ENCODE measurements at places on chromosomes 13 and 19. TPM values are rescaled to one million over a fixed set of nuclear protein-coding genes. Genes with fewer than 3 reads are reported as not detected.

MIA gene
- total RNA-seq = not detected

CD22 gene
- total RNA-seq = 0.27 TPM

CYP4F8 gene
- total RNA-seq = not detected

ITGBL1 gene
- total RNA-seq = 104 TPM

KLF1 gene
- not detected for total RNA-seq

UBL5 gene
- total RNA-seq = 433 TPM

MAN2B1 gene
- 55.2 TPM for total RNA-seq

CYP2F1 gene
- not detected for total RNA-seq

PNMA8C gene
- total RNA-seq = 0.07 TPM

ZNF443 gene
- total RNA-seq = 1.7 TPM

FGF22 gene
- total RNA-seq = not detected

RASL11A gene
- 4.3 TPM for total RNA-seq

IPO5 gene
- 195 TPM for total RNA-seq

LCP1 gene
- not detected for total RNA-seq

TTYH1 gene
- total RNA-seq = not detected

GRCh38 chr19:48632692-48633147 is 4.5 kb downstream of the DBP start:
- no peak overlapping the region for H3K4me3 ChIP-seq
- peak; percentile 53 for DNase-seq

GRCh38 chr19:40799558-40800338 is 757 bp downstream of the EGLN2 start:
- H3K4me1 ChIP-seq = peaks cover 52% of the 10 kb centered on the region
- peak overlapping the region; percentile 97 for H3K4me3 ChIP-seq
- no peak for DNase-seq
- peak overlapping the region; percentile 85 for H3K27ac ChIP-seq
- H3K27me3 ChIP-seq = peaks cover 3% of the 10 kb centered on the region

DNA sequence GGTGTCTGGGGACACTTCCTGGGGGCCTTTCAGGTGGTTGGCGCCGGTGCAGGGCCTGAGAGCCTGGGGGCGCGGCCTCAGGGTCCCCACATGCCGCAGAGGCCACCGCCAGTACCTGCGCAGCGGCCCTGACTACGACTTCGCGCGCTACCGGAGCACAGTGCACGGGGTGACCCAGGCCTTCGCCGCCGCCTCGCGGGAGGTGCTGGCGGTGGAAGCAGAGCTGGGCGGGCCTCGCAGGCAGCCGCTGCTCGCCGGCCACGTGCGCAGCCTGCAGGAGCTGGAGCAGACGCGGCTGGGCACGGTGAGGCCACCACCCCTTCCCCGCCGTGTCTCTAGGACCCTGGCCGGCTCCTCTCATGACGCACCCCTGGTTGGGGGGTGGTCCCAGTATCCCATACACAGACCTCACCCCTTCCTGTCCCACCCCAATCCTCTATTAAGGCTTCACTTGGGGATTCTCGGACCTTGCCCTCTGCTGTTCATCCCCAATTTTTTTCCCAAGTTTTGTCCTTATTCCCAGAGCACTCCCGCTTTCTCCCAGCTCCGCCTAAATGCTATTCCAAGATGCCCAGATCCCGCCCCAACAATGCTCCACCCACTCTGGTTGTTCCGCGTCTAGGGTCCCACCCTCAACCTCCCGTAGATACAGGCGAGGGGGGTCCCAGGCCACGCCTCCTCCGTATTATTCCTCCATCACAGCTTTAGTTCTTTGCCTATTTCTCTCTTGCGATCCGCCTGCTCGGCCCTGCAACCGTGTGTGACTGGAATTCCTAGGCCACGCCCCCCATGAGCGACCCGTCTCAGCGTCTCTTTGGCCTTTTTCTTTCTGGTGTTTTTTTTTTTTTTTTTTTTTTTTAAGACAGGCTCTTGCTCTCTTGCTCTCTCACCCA is 1.0 kb downstream of the REX1BD start:
- H3K4me1 ChIP-seq = peaks cover 25% of the 10 kb centered on the region
- H3K36me3 ChIP-seq = peaks cover 8% of the 10 kb centered on the region
- H3K27me3 ChIP-seq = no peaks in the 10 kb centered on the region

GRCh38 chr19:35318679-35319448 is 10.1 kb upstream of the CD22 start:
- DNase-seq = peak; percentile 94
- H3K4me3 ChIP-seq = peak overlapping the region; percentile 23
- peak overlapping the region; percentile 96 for H3K27ac ChIP-seq
- H3K27me3 ChIP-seq = peaks cover 8% of the 10 kb centered on the region

DNA sequence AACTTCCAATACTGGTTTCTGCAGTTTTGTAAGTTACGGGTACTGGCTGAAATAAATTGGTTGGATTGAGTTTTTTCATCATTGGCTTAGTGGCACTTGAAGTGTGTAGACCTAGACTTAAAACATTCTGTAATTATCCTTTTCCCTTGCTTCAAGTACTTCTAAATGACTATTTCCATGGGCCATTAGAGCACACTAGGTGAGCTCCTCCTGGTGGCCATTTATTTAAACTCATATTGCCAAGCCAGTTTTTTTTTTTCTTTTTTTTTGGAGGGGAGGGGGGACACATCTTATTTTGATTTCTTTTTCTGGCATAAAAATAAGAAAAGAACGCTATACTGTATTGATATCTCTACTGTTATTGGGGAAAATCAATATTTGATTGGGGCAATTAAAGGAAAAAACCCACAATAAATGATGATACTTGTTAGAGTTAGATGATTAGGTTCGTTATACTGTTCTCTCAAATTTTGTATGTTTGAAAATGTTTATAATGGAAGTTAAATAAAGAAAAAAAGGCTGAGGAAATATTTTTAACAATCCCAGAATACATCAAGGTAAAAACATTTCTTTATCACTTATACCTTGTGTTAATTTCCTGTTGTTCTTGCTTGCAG is 82.9 kb downstream of the PDS5B start:
- H3K27ac ChIP-seq = peak overlapping the region; percentile 33
- no peak overlapping the region for H3K4me3 ChIP-seq
- peaks cover 6% of the 10 kb centered on the region for H3K36me3 ChIP-seq
- H3K4me1 ChIP-seq = no peaks in the 10 kb centered on the region

GRCh38 chr13:42894765-42895243 is 97.2 kb downstream of the EPSTI1 start:
- no peak for DNase-seq
- no peak overlapping the region for H3K4me3 ChIP-seq
- H3K36me3 ChIP-seq = no peaks in the 10 kb centered on the region
- no peaks in the 10 kb centered on the region for H3K4me1 ChIP-seq
- H3K27ac ChIP-seq = no peak overlapping the region
- H3K27me3 ChIP-seq = no peaks in the 10 kb centered on the region

DNA sequence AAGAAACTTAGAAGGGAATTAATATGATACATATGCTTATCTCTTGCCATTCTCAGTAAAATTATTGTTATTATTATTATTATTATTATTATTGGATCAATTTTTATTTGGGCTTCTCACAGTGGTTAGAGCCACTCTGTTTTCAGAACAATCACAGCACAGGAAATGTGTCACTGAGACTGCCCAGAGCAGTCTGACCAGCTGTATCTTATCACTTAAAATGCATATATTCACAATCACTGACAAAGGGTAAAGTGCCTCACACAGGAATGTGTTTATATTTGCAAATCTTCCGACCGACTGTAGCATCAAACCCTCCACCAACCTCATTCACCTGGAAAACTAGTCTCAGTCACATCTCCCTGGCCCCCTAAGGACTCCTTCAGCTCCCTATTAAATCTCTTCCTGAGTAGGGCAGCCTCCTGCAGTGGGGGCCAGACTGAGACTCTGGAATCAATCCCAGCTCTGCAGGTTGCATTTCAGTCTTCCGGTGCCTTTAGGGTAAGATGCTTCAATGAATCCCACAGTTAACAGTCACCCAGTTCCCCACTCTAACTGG is 738.3 kb upstream of the SLITRK5 start:
- no peaks in the 10 kb centered on the region for H3K4me1 ChIP-seq
- DNase-seq = no peak
- H3K27ac ChIP-seq = no peak overlapping the region
- no peaks in the 10 kb centered on the region for H3K36me3 ChIP-seq

GRCh38 chr13:39767791-39768517 is 112.5 kb downstream of the COG6 start:
- DNase-seq = no peak
- no peaks in the 10 kb centered on the region for H3K27me3 ChIP-seq
- H3K4me1 ChIP-seq = peaks cover 12% of the 10 kb centered on the region
- H3K4me3 ChIP-seq = no peak overlapping the region
- H3K27ac ChIP-seq = no peak overlapping the region

DNA sequence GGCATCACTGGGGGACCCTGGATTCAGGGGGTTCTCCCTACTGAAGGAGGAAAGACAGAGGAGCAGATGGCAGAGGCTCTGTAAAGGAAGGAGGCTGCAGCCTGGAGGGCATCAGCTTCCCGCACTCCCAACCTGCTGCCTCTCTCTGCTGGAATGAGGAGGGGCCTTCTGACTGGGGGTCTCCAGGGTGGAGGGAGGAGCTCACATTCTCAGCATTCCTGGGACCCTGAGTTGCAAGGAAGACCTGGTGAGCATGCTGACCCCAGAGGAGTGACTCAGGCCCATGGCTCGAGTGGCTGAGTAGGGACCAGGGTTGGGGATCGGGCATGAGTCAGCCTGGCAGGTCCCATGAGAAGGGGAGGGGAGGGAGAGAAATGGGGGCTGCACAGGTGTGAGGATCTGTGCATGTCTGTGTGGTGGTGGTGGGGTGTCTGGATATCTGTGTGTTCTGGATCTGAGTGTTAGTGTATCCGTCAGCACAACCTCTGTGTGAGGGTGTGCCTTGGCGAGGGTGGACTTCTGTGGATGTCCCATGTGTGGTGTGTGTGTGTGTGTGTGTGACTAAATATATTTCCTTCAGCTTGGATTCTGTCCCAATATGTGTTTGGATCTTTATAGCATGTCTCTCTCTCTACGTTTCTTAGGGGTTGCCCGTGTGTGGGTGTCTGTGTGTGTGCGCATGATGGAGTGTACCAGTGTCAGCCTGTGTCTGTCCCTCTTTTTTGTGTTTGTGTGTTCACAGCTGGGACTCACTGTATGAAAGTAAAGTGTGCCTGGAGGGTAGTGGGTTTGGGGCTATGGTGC is 4.6 kb downstream of the AXL start:
- H3K27me3 ChIP-seq = peaks cover 13% of the 10 kb centered on the region
- DNase-seq = peak; percentile 85
- peaks cover 75% of the 10 kb centered on the region for H3K4me1 ChIP-seq
- peak overlapping the region; percentile 86 for H3K27ac ChIP-seq

DNA sequence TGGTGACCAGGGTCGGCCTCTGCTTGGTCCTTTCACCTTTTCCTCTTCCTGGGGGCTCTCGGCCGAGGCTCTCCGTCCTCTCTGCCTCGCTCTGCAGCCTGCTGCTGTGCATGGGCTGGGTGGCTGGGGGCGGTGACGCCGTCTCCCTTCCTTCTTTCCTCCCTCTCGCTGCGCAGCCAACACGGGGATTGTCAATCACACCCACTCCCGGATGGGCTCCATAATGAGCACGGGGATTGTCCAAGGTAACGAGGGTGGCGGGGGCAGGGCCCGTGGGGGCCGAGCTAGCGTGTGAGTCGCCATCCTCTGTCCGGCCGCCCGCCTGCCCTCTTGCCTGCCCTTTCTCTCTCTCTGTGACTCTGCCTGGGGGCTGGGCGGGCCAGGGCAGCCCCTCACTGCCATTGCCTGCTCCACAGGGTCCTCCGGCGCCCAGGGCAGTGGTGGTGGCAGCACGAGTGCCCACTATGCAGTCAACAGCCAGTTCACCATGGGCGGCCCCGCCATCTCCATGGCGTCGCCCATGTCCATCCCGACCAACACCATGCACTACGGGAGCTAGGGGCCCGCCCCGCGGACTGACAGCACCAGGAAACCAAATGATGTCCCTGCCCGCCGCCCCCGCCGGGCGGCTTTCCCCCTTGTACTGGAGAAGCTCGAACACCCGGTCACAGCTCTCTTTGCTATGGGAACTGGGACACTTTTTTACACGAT is 7.1 kb downstream of the YIPF2 start:
- H3K36me3 ChIP-seq = peaks cover 10% of the 10 kb centered on the region
- H3K4me3 ChIP-seq = no peak overlapping the region
- H3K4me1 ChIP-seq = no peaks in the 10 kb centered on the region
- H3K27me3 ChIP-seq = peaks cover 14% of the 10 kb centered on the region

GRCh38 chr13:80050252-80050651 is 290.7 kb downstream of the SPRY2 start:
- H3K27ac ChIP-seq = no peak overlapping the region
- H3K4me1 ChIP-seq = peaks cover 51% of the 10 kb centered on the region

- H3K4me3 ChIP-seq = no peak overlapping the region
- H3K27ac ChIP-seq = no peak overlapping the region
- H3K36me3 ChIP-seq = no peaks in the 10 kb centered on the region
- no peak for DNase-seq
Observed at GRCh38 chr13:31722673-31723072, 16.7 kb upstream of the RXFP2 start.

GRCh38 chr19:56066152-56067023 is 54.7 kb downstream of the ZNF787 start:
- no peaks in the 10 kb centered on the region for H3K4me1 ChIP-seq
- no peaks in the 10 kb centered on the region for H3K36me3 ChIP-seq
- H3K27ac ChIP-seq = no peak overlapping the region

GRCh38 chr13:44817131-44817671 is 172.1 kb downstream of the NUFIP1 start:
- peak overlapping the region; percentile 80 for H3K27ac ChIP-seq
- H3K36me3 ChIP-seq = no peaks in the 10 kb centered on the region
- peak overlapping the region; percentile 19 for H3K4me3 ChIP-seq
- H3K27me3 ChIP-seq = peaks cover 2% of the 10 kb centered on the region
- peak; percentile 62 for DNase-seq

GRCh38 chr19:36775768-36776167 is 3.2 kb upstream of the ZNF850 start:
- H3K4me3 ChIP-seq = no peak overlapping the region
- H3K27me3 ChIP-seq = peaks cover 2% of the 10 kb centered on the region
- H3K27ac ChIP-seq = no peak overlapping the region
- H3K36me3 ChIP-seq = peaks cover 29% of the 10 kb centered on the region
- peaks cover 24% of the 10 kb centered on the region for H3K4me1 ChIP-seq
- no peak for DNase-seq

GRCh38 chr19:49951806-49952478 is 9.0 kb downstream of the SIGLEC11 start:
- no peak for DNase-seq
- H3K36me3 ChIP-seq = no peaks in the 10 kb centered on the region
- no peak overlapping the region for H3K4me3 ChIP-seq
- peaks cover 51% of the 10 kb centered on the region for H3K27me3 ChIP-seq

DNA sequence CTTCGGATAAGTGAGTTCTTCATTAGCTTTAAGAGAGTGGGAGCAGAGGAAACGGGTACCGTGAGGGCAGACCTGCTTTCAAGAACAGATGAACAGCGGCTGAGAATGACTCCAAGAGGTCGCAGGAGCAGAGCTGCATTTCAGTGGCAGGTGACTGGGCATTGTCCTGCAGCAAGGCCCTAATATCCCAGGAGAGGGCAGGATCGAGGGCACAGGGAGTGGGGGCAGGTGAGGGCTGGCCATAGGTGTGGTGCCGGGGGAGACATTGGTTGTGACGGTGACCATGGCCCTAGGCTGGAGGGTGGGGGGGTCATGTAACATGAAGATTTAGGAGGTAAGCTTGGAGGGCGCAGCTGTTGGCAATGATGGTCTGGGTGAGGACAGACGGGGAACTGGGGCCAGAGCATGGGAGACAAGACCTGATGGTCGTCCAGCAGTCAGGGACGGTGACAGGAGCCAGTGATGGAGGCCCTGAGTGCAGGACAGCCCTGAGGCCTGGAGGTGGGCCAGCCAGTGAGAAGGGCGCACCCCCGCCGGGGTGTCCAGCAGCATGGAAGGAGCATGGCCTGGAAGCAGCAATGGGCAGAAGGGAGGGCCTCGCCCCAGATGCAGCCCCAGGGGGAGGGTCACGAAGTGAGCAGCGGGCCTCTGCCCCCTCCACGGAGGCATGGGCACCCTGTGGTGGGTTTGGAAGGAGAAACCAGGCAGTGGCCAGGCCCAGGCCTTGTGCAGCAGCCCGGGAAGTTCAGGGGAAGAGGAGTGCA is 29.2 kb upstream of the LAMP1 start:
- no peak overlapping the region for H3K27ac ChIP-seq
- no peak overlapping the region for H3K4me3 ChIP-seq
- peaks cover 4% of the 10 kb centered on the region for H3K27me3 ChIP-seq
- no peaks in the 10 kb centered on the region for H3K4me1 ChIP-seq
- H3K36me3 ChIP-seq = peaks cover 34% of the 10 kb centered on the region

Measured in HFFc6 (cell line).